Activated T-cell treated with anti-CD3 and anti-CD28 coated beads, Interleukin-2, amount 50 U/mL, for 24 hours (primary cell): ENCODE measurements at places on chromosomes 2 and 18.

GRCh38 chr2:41948397-41948763, 99.4 kb upstream of the PKDCC start:
- no peak for DNase-seq

DNA sequence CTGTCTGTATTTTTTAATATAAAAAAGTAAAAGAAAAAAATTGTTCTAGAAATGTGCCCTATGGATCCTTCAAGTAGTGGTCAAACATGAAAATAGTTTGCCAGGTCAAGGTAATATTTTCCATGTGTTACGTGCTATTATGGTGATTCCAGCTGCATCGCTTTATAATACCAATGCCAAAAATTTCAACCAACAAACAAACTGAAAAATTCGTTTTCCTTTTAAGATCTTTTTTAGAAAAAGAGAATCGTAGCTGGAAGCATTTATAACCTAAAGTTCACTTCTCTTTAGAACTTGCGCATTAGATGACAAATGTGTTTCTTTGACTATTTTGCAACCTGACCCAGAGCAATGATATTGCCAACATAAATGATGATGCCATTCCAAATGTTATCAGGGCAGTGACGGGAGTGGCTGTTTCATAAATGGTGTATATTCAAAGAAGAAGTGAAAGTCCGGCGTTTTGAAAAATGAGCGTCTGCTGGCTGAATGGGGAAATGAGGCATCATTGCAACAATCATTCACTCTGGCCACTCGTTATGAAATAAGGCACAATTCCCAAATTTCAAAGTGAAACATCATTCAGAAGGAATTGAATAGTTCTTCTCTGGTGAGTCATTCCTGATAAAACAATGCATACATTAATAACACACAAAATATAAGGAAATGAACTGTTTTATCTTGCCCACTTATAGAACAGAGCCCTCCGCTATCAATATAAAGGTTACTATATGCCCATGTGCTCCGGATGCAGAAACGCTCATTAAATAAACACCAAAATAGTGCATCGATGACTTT, 297.4 kb downstream of the TGIF1 start:
- no peak for DNase-seq

- DNase-seq: no peak
These were observed 9.7 kb upstream of the COPS8 start for GRCh38 chr2:237075749-237076599.

DNA sequence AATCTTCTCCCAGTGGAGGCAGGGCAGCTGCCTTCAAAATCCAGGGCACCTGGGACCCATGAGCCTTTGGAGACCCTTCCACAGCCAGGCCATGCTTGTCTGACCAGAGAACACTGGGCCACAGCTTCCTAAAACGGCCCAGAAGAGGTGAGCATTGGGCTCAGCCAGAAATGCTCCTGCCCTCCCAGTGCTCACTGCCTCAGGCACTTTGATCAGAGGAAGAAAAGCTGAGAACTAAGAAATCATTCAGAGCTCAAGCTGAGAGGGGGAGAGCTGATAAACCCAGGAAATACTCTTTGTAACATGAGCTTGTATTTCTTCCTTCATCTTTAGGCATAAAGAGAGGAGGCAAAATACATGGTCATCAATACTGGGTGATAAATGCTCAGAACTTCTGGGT, 365.5 kb upstream of the KLHL29 start:
- DNase-seq: no peak

DNA sequence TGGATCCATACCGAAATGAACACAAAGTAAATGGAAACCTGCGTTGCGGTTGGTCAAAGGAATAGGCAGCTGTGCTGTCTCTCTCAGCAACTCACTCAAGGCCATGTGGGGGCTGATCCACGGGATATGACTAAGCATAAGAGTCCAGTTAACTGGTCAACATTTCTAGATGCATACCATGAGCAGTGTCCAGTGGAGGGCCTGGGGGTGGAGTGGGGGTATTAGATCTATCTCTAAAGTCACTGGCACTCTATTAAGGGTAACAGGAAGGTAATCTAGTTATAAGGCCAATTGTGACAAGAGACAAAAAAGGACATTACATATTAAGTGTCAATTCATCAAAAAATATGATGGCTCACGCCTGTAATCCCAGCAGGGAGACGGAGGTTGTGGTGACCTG, 136.8 kb downstream of the TTC32 start:
- DNase-seq: no peak

DNA sequence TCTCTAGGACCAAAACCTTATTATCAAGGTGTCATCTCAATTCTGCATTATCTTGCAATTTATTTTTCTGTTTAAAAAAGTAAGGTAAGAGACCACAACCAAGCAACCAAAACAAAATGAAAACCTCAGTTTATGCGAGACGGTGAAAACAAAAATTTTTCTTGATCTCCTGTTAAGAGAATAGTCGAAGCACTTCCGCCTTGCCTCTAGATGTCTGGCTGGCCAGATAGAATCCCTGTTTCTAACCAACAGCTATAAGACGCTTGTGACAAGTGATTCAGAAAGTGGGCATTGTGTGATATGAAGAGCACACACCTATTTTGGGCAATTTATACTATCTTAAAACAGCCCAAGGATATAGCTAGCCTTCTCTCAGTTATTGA, 51.2 kb downstream of the MGAT5 start:
- DNase-seq: no peak

DNA sequence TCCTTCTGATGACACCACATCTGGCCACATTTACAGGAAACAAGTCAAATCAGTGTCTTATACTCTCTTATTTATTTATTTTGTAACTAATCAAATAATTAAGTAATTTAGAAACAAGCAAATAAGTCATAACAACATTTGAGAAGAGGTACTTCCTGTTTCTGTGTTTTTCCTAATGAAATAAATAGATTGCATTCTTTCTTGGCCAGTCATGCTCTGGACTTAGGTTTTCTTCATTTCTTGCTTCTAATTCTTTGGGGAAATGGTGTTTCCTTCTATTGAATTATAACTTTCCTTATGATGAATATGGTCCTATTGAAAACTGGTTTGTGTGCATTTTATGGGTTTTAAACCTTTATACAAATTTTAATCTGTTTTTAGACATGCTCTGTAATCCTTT, 546.4 kb downstream of the LRRTM4 start:
- DNase-seq: no peak

GRCh38 chr2:79369127-79369526, 143.7 kb upstream of the CTNNA2 start:
- no peak for DNase-seq

DNA sequence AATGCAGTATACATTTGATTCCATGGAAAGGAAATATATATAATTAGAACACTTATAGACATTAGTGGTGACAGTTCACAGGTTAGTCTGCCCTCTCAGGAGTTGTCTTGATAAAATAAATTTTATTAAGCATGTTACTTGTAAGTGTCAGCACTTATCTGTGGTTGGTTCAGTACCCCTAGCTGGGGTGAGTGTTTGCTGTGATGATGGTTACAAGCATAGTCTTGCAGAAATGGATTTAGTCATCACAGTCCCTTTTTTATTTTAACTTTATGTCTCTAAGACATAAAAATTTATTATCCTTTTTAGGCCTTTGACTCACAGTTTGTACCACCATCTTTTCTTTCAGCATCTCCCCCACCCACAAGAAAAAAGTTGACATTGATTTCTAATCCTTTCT, 52.1 kb downstream of the NCK2 start:
- no peak for DNase-seq

DNA sequence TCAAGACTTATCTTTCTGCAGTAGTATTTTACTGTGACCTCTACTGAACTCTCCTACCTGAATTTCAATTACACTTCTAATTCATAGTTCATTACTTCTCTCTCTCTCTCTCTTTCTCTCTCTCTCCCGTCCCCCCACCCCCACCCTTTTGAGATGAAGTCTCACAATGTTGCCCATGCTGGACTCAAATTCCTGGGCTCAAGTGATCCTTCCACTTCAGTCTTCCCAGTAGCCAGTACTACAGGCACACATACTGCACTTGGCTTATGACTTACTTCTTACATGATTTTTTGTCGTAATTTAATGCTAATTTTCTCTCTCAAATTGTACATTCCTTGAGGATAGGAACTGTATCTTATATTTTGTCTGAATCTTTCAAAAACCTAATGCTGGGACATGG, 6.0 kb upstream of the HIBCH start:
- no peak for DNase-seq

- no peak for DNase-seq
These were observed 159.0 kb downstream of the BCL11A start for GRCh38 chr2:60394463-60394862.

DNA sequence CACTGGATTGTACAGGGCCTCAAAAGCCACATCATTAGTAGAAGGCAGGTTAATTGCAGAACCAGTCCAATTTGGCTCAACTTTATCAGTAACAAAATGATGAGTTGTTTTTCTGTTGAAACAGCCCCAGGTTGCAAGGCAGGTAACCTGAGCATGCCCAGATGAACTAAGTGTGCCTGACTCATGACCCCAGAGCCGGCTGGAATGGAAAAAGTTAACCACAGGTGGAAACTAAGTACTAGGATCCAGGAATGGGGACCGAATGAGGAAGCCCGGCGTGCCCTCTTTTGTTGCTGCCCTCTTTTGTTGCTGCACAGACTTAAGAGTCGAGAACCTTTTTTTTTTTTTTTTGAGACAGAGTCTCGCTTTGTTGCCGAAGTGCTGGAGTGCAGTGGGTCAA, 79.5 kb upstream of the YWHAQ start:
- DNase-seq: no peak

DNA sequence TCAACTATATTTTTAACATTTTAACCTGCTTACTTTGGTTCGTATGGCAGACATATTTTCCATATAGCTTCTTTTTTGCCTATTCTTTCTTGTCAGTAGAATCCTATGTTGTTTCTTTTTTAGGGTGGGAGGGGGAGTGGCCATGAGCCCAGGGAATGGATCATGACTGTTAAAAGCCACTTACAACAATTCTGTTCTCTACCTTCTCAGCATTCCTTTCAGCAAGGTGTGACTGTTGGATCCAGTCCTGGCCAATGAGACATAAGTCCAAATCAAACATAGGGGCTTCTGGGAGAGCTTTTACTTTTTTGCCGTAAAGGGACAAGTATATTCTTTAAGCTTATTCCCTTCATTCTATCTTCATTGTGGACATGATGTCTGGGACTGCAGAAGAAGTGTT, 25.0 kb upstream of the DNAH6 start:
- DNase-seq: no peak

- no peak for DNase-seq
These were observed 740.8 kb upstream of the SOX11 start for GRCh38 chr2:4951368-4951767.

DNA sequence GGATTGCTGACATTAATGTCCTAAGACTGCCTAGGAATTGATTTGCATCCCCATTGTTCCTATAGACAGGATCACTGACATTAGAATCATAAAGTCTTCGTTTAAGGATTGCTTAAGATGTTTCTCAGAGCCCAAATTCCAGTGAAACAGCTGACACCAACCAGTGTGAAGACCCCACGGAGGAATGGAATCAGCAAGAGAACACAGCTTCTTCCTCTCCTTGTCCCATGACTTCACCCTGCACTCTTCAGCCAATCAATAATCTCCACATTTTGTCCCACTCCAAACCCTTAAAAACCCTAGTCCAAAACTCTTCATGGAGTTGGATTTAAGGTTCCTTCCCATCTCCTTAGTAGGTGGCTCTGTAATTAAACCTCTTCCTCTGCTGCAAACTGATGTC, 157.0 kb upstream of the NDUFV2 start:
- no peak for DNase-seq

- DNase-seq: no peak
These were observed 32.5 kb upstream of the CD28 start for GRCh38 chr2:203673933-203674332.

DNA sequence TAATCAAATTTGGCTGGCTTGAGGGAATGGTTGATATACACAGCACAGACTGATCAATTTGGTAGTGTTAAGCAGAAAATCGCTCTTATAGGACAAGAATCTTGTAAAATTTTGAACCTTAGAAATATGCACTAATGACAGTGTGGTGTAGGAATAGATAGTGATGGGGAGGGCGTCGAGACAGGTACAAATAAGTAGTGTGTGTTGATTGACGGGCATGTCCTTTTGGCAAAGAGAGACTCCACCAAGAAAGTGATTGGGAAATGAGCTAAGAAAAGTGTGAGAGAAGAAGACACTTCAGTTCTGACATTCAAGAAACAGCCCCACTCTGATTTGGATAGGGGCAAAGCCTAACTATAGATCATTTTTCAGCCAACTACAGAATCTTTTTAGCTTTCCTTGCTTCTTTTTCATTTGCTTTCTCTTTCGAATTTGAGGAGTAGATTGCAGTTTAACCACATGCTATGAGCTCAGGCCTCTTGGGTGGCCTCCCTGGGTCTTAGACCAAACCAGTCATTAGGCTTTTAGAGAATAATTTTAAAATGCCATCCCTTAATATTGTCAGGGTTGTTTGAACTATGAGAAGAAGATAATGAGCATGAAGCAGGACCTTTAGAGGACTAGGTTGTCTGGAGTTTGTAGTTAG, 127.1 kb downstream of the CERS6 start:
- no peak for DNase-seq

DNA sequence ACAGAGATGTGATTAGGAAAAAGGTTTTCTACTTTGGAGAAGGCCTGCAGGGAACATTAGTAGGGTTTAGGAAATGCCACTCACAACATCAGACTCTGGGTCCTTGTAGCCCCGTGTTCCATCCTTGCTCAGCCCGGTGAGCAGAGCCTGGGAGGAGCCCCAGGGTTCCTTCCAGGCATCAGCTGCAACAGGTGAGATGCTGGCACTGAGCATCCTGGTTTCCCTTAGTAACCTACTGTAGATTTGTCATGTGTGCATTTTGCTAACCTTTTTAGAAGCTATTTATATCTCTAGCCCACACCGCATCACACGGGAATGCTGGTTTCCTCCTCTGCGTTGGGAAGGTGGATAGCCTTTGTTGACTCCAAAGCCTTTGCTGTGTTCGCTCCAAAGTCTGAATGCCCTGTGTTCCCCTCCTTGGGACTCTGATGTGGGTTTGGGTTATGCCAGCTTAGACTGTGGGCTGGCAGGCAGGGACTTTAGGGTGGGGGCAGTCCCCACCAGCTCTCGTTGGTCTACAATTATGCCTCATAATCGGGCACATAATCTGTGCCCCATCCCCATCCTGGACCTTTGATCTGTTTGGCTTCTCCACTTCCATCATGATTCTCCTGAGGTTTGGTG, 69.3 kb downstream of the TMEM247 start:
- no peak for DNase-seq

GRCh38 chr2:177393203-177393755, 706 bp downstream of the AGPS start:
- DNase-seq: peak; percentile 33

- DNase-seq: no peak
These were observed 129.6 kb downstream of the KCNE4 start for GRCh38 chr2:223181561-223181960.

DNA sequence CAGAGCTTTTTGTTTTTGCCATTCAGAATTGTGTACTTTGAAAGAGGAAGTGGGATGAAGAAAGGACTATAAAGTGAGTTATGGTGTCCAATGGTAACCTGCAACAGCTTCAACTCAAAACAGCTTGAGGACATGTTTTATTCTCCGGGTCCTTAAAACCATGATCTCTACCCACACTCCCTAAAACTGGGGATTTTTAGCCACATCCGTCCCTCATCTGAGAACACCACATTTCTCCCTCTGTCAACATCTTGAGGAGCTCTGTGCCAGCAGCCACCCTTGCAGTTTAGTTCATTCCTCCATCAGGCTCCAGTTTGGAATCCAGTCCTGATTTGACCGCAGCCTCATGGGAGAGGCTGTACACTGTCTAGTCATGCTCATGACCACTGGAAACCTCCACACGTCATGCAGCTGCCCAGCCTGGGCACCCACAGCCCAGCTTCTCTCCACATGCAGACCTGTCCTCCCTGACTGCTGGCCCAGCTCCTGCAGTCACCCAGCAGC, 62.6 kb downstream of the C18orf63 start:
- DNase-seq: no peak
